NCI-H226 (cell line): ENCODE measurements at places on chromosomes 7 and 10.

DNA sequence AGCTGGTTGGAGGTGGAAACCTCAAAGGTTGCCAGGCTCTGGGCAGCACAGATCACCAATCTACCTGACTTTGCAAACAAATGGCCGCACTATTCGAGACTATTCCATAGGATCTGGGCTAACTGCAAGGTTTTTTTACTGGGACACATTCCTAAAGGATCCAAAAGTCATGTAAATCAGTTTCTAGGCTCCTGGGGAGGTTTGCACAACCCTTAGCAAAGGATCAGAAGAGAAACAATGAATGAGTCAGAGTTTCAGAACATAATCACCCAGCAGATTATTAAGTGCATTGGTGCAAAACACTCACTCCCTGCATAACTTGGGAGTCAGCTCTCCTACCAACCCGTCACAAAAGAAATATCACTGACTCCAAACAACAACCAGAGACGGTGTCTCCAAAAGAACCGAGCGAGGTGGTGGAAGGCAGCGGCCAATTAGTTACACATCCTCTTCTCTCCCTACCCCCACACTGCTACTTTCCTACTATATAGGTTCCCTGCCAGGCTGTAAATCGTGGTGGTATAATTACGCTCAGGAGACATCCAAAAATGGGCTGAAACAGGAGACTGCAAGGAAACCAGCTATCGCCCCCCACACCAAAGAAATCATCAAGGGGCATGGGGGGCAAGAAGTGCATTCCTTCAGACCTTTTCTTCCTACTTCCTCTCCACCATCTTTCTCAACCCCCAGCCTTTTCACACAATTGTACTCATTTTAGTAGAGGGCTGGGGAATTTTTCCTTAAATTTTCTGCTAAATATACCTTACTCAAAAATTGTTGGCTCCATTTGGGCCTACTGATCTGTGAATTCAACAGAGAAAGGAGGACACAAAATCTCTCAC, 3.2 kb downstream of the UBE2H start:
- DNase-seq, result peak; percentile 61

DNA sequence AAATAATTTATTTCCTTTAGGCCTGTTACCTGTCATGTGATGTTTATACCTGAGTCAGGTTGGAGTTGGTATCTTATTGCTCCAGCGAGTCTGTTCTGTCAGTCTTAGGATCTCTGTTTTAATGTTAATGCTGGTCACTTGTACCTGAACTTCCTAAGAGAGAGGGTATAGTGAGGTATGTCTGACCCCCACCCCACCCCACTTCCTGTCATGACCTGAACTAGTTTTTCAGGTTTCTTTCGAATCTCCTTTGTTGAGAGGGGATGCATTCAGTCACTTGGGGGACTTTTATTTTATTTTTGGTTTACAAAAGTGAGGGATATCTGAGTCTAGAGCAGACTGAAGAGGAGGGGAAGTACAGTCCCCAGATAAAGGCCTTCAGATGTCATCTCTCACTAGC, 769.0 kb upstream of the COBL start:
- no peak for DNase-seq

DNA sequence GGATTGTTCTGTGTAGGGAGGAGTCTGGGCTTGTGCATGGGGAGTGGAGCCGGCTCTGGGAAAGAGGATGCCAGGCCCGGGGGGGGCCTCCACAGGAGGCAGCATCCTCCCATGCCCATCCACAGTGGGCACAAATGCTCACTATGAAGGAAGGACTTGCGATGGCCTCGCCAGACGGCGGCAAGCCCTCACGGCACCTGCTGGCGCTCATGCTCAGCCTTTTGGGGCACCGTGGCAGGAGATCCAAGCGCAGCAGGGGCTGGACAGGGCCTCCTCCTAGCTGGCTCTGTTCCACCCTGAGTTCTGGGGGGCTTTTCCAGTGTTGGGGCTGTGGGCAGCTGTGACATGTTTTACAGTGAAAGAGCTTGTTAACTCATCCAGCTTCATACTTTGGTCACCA, 15.2 kb downstream of the MDH2 start:
- DNase-seq, result no peak

DNA sequence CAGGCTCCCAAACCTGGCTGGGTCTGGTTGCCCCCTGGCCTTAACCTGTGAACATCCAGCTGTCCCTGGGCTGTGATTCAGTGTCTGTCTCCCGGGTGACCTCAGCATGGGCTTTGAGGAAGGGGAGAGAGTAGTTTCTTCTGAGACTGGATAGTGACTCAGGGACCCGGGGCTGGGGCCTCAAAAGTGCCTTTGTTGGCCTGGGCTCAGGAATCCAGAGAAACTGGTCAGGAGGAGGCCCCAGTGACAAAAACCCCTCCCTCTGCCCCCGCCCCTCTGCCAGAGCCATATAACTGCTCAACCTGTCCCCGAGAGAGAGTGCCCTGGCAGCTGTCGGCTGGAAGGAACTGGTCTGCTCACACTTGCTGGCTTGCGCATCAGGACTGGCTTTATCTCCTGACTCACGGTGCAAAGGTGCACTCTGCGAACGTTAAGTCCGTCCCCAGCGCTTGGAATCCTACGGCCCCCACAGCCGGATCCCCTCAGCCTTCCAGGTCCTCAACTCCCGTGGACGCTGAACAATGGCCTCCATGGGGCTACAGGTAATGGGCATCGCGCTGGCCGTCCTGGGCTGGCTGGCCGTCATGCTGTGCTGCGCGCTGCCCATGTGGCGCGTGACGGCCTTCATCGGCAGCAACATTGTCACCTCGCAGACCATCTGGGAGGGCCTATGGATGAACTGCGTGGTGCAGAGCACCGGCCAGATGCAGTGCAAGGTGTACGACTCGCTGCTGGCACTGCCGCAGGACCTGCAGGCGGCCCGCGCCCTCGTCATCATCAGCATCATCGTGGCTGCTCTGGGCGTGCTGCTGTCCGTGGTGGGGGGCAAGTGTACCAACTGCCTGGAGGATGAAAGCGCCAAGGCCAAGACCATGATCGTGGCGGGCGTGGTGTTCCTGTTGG, at the start of gene CLDN4:
Gene CLDN4 (plus strand): TSS at position 316 of the 903 bp plus-strand sequence. CDS start 206 bp downstream, at position 522.
- DNase-seq, result no peak

DNA sequence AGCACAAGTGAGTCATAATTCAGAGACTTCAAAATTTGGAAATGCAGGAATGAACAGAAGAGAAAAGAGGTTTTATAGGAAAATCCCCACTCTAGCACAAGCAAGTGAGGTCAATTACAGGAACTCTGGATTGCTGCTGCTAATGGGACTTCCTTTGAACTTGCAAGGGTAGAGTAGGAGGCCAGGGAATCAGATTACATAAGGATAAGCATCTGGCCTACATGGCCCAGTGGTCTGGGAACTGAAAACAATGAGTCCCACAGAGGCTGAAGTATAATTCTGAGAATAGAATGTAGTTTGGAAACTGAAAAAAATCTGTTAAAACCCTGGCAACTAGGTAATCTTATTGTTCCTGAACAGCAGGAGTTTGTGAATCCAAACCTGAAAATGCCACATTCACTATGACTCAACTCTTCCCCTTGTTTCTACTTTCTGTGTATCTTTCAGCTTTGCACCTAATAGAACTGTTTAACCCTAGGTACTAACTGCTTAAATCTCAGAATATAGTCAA, 66.5 kb downstream of the CTNNA3 start:
- no peak for DNase-seq

GRCh38 chr7:71543396-71543795, 411.5 kb downstream of the GALNT17 start:
- no peak for DNase-seq

- DNase-seq, result no peak
Measured at GRCh38 chr10:99233000-99233688, 2.5 kb downstream of the HPSE2 start.

- no peak for DNase-seq
Measured at GRCh38 chr7:84924353-84924752, 262.5 kb downstream of the SEMA3D start.

GRCh38 chr10:53153831-53154230, 381.2 kb upstream of the MBL2 start:
- no peak for DNase-seq

- DNase-seq, result no peak
Measured at GRCh38 chr7:73972614-73973013, 55.4 kb upstream of the ELN start.

DNA sequence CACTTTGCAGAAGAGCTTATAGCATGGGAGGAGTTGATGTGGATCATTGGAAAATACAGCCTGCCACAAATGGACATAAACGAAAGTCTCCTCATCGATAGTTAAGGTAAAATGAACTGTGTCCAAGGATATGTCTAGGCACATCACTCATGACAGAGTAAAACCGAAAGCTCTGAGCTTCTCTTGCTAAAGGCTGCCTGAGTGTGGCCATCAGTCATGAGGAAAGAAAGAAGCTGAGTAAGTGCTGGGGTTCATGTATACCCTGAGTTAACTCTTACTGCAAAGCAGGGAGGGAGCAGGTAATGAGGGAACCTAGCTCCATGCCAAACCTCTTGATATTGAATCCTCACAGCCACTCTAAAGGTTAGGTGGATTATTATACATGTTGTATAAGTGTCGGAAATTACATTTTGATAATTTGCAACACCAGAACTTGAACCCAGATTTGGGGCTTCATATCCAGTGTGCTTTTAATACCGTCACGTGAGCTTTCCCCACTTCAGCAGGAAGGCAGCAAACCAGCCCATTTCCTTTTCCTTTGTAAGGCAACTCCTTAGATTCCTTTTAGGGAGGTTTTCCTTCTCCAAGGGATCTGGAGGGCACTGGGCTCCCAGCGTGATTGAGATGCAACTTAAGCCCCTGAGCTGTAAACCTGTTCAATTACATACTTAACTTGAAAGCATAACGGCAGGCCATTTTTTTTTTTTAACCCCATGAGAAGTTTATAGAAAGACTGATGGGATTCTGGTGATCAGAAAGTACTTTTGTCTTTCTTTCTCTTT, 215.0 kb downstream of the PHF14 start:
- DNase-seq, result no peak

DNA sequence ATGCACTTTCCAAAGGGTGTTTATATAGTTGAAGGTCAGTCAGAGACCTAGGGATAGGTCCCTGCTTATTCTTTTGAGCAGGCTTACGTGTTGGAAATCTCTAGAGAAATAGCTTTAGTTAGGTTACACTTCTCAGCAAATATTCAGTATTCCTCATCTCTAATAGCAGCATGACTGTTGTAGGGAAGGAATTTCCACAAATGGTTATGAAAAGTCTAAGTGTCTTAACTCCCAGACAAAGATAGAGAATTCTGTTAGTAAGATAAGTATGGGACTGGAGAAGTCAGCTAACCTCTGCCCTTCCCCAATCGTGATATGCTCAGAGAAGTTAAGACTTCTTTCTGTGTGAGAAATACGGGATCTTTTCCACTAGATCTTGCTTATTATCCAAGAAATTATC, 16.5 kb downstream of the SGPL1 start:
- no peak for DNase-seq

GRCh38 chr10:82942286-82943099, 1067.5 kb downstream of the NRG3 start:
- no peak for DNase-seq

DNA sequence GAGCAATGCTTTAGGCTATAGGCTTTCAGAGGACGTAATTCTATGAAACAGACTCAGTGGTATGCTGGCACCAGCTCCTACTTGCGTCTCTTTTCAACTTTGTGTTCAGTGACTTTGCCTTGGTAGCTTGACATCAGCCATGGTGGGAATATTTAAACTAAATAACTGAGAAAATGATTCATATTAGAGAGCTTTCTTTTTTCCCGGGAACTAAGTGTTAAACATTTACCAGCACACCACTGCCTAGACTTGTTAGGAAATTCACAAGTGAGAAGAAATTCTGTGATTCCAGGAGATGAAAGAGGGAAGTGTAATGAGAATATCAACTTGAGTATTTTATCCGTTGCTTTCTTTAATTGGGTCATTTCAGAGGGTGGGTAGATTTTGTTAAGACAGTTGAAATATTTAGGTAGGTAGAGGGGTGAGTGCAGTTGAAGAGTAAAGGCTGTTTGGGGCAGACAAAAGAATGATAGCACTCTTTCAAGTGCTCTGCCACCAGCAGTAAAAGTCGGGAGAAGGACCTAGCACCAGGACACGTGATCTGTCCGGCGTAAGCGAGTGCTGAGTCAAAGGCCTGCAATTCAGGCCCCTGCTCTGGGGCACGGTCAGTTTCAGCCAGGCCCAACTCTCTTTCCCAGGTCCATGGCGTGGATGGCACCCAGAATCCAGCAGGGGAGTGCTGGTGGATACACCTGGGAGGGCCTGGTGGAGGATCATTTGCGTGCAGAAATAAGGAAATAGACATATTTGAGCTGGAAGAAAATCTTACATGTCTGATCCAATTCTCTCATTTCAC, 206.3 kb downstream of the SNX10 start:
- no peak for DNase-seq

- no peak for DNase-seq
Measured at GRCh38 chr7:145478541-145478940, 638.1 kb upstream of the CNTNAP2 start.

DNA sequence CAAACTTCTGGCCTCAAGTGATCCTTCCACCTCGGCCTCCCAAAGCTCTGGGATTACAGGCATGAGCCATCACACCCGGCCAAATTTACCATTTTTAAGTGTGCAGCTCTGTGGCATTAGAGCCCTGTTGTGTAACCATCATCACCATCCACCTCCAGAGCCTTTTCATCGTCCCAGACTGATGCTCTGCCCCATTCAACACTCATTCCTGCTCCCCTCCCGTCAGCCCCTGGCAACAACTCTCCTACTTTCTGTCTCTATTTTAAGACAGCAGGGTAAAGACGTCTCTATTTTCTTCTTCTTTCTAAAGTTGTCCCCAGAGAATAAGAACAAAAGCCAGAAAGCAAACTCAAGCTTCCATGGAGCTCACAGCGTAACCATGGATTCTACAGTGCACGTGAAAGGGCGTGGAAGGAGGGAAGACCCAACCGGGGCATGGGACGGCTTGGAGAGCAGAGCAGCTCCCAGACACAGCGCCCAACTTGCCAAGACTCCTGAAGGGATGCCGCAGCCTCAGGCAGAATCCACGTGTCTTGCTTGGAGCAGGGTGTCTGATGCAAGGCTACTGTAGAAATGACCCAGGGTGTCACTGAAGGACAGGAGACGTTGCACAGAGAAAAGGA, 42.7 kb upstream of the PITRM1 start:
- DNase-seq, result no peak

- no peak for DNase-seq
Measured at GRCh38 chr7:122556873-122557542, 141.9 kb downstream of the RNF133 start.

GRCh38 chr7:14521183-14521582, 381.4 kb downstream of the DGKB start:
- no peak for DNase-seq

- peak; percentile 49 for DNase-seq
Measured at GRCh38 chr10:46287846-46288477, 1.2 kb downstream of the ANTXRL start.

- DNase-seq, result no peak
Measured at GRCh38 chr7:25012254-25012653, 32.3 kb upstream of the OSBPL3 start.
